Psoas muscle (tissue), 8 donors: ENCODE measurements at places on chromosomes 12 and 14. TPM values are rescaled to one million over a fixed set of nuclear protein-coding genes. Genes with fewer than 3 reads are reported as not detected.

The RD3L gene
- not detected for polyA plus RNA-seq

The KCNC2 gene
- 0.03 TPM for polyA plus RNA-seq

The LMO3 gene
- 0.51 TPM for polyA plus RNA-seq

The CLEC9A gene
- not detected for polyA plus RNA-seq

The CELA1 gene
- polyA plus RNA-seq: not detected

The C12orf42 gene
- polyA plus RNA-seq: not detected

The OR5AU1 gene
- polyA plus RNA-seq: not detected

The VWF gene
- polyA plus RNA-seq: 49.6 TPM

The GAS2L3 gene
- polyA plus RNA-seq: 0.45 TPM

The GNG2 gene
- polyA plus RNA-seq: 1.6 TPM

The KRT82 gene
- polyA plus RNA-seq: not detected

The MRPL52 gene
- polyA plus RNA-seq: 92.0 TPM

The THTPA gene
- polyA plus RNA-seq: 23.0 TPM

The GALNT9 gene
- polyA plus RNA-seq: 0.21 TPM

The STON2 gene
- polyA plus RNA-seq: 6.2 TPM

The CCDC197 gene
- 0.61 TPM for polyA plus RNA-seq

The SLC7A7 gene
- 0.93 TPM for polyA plus RNA-seq

The CD163L1 gene
- 0.30 TPM for polyA plus RNA-seq

The DHRS2 gene
- polyA plus RNA-seq: 0.55 TPM

The MAP1LC3B2 gene
- 9.2 TPM for polyA plus RNA-seq

The EID3 gene
- 0.28 TPM for polyA plus RNA-seq

The TMCC3 gene
- 10.8 TPM for polyA plus RNA-seq

The WNK1 gene
- polyA plus RNA-seq: 142 TPM

The MFAP5 gene
- polyA plus RNA-seq: 23.3 TPM

The RIMBP2 gene
- 0.08 TPM for polyA plus RNA-seq

The GSG1 gene
- polyA plus RNA-seq: not detected

The DPY19L2 gene
- 0.59 TPM for polyA plus RNA-seq

The KRT2 gene
- not detected for polyA plus RNA-seq

The KIF5A gene
- 0.01 TPM for polyA plus RNA-seq

The TTC7B gene
- 30.2 TPM for polyA plus RNA-seq

The PRKAB1 gene
- polyA plus RNA-seq: 14.9 TPM

The DPF3 gene
- 10.2 TPM for polyA plus RNA-seq

The PPP1R13B gene
- polyA plus RNA-seq: 4.7 TPM

The POC1B gene
- polyA plus RNA-seq: 7.3 TPM

The NCOR2 gene
- polyA plus RNA-seq: 44.1 TPM

The TAS2R42 gene
- not detected for polyA plus RNA-seq

The STXBP6 gene
- polyA plus RNA-seq: 1.9 TPM

The ITGB7 gene
- polyA plus RNA-seq: 0.35 TPM

The CACNA2D4 gene
- polyA plus RNA-seq: 0.74 TPM

The KRT76 gene
- not detected for polyA plus RNA-seq

The USP44 gene
- 0.13 TPM for polyA plus RNA-seq

The CLEC2A gene
- not detected for polyA plus RNA-seq

The GPR137C gene
- polyA plus RNA-seq: 0.31 TPM

The OR4M1 gene
- polyA plus RNA-seq: not detected

The LMNTD1 gene
- polyA plus RNA-seq: not detected

The LIN7A gene
- 0.51 TPM for polyA plus RNA-seq
